ENCODE measurements at places on chromosomes 5 and 9.

- DNase-seq: no peak
Observed at GRCh38 chr9:81032831-81033230, 656.5 kb downstream of the TLE1 start.

DNA sequence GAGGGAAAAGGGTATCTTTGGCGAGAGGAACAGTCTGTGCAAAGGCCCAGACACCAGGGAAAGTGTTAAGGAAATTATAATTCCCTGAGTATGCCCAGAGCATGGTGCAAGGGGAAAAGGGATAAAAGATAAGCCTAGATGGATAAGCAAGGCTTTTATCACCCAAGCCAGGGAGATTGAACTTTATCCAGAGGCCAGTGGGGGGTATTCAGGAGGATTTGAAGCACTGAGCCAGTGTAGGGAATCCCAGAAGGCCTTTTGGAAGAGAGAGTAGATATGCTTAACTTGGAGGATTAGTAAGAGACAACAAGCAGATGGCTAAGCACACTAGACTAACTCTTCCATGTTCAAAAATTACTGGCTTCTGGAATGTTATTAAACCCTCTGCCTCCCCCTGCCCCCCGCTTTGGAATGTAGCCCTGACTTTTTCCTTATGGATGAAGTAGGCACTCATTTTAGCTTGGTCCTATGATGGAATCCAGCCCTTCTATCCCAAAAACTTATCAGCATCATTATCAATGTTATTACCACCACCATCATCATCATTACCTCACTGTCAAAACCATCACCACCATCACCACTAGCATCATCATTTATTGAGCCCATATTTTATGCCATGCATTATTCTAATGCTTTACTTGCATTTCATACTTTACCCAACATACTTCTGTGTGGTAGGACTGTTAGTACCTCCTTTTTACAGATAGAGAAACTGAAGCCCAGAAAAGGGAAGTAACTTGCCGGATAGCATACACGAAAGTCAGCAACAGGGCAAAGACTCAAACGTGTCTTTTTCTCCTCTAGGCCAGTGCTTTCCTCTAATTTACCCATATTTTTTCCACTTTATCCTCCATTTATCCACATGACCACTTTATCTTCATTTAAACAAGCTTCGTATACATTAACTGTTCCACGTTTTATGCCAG lies 237.0 kb downstream of the PAPPA start:
- no peak for DNase-seq

DNA sequence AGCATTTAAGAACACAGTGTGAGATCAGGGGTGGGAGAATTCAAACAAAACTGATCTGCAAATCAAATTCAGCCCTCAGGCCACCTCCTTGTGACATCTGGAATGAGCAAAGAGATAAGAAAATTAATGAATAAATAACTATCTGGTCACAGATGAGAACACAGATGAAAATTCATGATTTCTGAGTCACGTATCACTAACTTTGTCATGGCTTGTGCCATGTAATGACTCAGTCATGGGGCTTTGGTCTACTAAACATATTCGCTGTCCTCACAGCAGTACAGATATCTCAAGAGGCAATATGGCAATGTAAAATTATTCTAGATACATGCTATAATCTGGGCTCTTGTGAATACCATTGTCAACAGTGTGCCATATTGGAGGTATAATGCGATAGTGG lies 274.4 kb downstream of the MAN2A1 start:
- no peak for DNase-seq

DNA sequence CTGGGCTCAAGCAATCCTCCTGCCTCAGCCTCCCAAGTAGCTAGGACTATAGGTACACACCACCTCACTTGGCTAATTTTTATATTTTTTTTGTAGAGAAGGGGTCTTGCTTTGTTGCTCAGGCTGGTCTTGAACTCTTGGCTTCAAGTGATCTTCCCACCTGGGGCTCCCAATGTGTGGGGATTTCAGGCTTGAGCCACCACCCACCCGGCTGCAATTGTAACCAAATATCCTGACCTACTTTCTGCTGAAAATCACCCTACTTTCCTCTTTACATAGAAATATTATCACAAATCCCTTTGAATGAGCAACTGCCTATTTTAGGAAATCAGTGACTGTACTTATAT lies 59.6 kb upstream of the ZNF608 start:
- no peak for DNase-seq

GRCh38 chr5:181121675-181122561 lies 9.1 kb downstream of the OR2V1 start:
- DNase-seq: no peak

DNA sequence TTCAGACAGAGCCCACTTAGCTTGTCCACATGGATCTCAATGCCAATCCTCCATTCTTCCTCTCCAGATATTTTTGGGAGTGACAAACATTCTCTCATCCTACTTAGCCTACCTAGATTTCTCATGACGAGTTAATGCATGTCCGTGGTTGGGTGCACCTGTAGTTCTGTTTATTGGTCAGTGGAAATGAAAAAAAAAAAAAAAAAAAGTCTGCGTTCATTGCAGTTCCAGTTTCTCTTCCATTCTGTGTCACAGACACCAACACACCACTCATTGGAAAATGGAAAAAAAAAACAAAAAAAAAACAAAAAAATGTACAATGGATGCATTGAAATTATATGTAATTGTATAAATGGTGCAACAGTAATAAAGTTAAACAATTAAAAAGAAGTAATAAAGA lies 59.0 kb downstream of the BASP1 start:
- DNase-seq: no peak

DNA sequence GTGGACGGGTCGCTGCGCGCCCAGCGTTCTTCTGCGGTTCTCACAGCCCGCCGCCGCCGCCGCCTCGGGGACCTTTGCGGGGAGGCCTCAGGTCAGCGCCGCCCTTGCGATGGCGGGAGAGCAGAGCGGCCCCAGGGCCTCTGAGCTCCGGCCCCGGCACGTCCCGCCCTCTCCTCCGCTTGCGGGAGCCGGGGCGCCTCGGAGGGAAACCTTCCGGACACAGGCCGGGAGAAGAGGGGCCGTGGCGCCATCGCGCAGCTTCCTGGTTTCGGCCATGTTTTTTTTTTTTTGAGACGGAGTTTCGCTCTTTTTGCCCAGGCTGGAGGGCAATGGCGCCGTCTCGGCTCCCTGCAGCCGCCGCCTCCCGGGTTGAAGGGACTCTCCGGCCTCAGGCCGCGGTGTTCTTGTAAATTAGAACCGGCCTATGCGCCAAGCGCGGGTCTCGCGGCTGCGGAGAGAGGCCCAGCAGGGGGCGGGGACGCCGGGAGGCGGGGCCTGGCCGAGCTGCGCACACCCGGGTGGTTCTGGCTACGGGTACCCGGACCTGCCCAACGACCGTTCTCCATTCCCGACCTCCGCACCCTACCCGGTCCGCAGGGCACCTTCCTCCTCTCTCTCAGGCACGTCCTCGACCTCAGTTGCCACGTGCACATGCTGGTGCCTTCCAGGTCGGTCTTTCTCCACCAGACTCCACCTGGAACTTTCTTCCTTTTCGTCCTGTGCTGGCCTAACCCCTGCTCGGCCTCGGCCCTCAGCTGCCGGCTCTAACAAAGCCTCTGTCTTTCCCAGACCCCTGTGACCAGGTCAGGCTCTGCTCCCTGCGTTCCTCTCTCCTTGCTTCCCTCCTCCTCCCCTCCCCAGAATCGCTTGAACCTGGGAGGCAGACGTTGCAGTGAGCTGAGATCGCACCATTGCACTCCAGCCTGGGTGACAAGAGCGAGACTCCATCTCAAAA lies 28.8 kb upstream of the MGAT1 start:
- peak; percentile 10 for DNase-seq

GRCh38 chr5:114448481-114448880 lies 86.6 kb downstream of the KCNN2 start:
- no peak for DNase-seq

DNA sequence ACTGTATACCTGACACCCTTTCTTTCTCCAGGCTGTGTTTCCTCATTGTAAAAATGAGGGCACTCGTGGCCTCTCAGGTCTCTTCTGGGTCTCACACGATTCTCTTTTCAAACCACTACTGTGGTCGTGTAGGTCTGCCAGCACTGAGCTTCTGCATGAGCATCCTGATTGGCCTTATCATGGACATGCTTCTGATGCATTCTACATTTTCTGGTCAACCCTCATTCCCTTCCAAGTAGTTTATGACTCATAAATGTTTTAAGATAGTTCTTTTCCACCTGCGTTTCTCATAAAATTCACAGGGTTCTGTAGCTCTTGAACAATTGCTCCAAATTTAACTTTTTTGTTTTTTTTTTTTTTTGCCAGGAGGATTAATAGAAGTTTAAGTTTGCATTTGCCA lies 294.8 kb downstream of the KCTD16 start:
- DNase-seq: no peak
